ENCODE measurements at places on chromosomes 2 and 18.

- no peak overlapping the region for H3K27ac ChIP-seq
- H3K36me3 ChIP-seq: no peaks in the 10 kb centered on the region
- no peaks in the 10 kb centered on the region for H3K4me1 ChIP-seq
- H3K27me3 ChIP-seq: no peaks in the 10 kb centered on the region
- H3K4me3 ChIP-seq: no peak overlapping the region
These were observed 193.2 kb upstream of the TWIST2 start for GRCh38 chr2:238654479-238655197.

DNA sequence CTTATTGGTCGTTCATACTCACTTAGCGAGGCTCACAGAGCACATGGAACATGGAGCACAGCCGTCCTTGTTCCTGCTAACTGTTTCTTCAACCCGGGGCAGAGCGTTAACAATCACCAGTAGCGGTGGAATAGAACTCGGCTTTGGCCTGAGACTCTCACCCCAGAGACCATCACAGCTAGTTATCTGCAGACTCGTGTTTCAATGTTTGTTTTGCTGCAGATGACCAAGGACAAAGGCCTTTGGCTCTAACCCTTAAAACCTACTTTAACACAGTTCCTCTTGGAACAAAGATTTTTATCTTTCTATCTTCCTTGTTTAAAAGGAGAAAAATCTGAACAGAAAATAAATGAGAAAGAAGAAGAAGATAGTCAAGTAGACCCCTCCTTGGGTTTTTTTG lies 320.2 kb upstream of the UBE2E3 start:
- no peaks in the 10 kb centered on the region for H3K27me3 ChIP-seq
- no peak overlapping the region for H3K4me3 ChIP-seq
- H3K27ac ChIP-seq: no peak overlapping the region
- no peaks in the 10 kb centered on the region for H3K4me1 ChIP-seq
- no peak for DNase-seq
- H3K36me3 ChIP-seq: no peaks in the 10 kb centered on the region

DNA sequence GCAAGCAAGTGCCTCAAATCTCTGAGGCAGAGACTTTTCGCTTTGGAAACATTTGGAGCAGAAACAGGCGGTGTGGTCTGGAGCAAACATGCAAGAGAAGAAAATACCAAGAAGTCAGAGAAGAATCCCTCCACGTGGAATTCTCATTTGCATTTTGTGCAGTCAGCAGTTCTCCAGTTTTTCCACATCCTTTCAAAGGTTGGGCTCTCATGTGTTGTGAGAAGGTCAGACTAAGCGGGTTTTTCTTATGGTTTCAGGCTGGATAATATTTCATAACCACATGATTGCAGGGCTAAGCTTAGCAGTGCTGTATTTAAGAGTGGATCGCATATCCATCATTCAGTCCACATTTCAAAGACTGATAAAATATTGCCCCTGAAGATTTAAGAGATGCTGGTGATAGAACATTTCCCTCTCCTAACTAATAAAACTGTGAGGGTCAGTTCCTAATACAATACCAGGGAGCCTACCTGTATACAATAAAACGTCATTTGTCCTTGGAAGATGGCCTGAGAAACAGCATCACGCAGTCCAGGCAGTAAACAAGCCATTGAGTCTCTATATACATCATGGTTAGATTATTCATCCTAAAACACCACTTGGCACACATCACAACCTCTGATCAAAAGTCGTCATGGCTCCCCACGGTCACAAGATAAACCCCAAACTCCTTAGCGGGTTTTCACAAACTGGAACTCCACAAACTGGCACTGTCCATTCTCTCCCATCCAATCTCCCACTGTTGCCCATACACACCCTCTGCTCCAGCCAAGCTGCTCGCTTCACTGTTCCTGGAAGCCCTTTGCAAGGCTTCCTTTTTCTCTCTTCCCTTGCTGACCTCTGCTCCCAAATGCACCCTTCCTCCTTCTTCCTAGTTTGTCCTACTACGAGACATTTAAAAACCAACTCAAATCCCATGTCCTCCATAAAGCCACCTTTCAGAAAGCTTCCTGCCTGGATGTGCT lies 31.5 kb downstream of the ANKRD44 start:
- H3K4me1 ChIP-seq: no peaks in the 10 kb centered on the region
- H3K4me3 ChIP-seq: no peak overlapping the region
- no peaks in the 10 kb centered on the region for H3K27me3 ChIP-seq
- DNase-seq: no peak
- no peaks in the 10 kb centered on the region for H3K36me3 ChIP-seq

GRCh38 chr18:48475635-48476549 lies 62.9 kb upstream of the CTIF start:
- H3K4me3 ChIP-seq: no peak overlapping the region
- no peaks in the 10 kb centered on the region for H3K27me3 ChIP-seq
- no peak overlapping the region for H3K27ac ChIP-seq
- H3K4me1 ChIP-seq: peaks cover 25% of the 10 kb centered on the region
- no peaks in the 10 kb centered on the region for H3K36me3 ChIP-seq

DNA sequence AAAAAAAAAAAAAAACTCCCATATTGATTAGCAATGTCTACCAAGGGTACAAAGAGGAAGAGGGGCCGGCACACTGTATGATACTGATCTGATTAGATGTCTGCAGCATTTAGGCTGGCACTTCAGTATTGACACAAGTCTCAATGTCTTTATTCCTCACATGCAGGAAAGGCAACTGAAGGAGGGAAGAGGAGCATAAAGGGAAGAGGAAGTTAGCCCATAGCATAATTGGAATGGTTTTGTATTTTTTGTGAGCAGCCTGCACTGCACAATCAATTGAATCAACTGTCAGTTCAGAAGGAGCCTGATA lies 79.0 kb downstream of the DNER start:
- H3K27me3 ChIP-seq: no peaks in the 10 kb centered on the region
- H3K27ac ChIP-seq: no peak overlapping the region
- H3K4me3 ChIP-seq: no peak overlapping the region

DNA sequence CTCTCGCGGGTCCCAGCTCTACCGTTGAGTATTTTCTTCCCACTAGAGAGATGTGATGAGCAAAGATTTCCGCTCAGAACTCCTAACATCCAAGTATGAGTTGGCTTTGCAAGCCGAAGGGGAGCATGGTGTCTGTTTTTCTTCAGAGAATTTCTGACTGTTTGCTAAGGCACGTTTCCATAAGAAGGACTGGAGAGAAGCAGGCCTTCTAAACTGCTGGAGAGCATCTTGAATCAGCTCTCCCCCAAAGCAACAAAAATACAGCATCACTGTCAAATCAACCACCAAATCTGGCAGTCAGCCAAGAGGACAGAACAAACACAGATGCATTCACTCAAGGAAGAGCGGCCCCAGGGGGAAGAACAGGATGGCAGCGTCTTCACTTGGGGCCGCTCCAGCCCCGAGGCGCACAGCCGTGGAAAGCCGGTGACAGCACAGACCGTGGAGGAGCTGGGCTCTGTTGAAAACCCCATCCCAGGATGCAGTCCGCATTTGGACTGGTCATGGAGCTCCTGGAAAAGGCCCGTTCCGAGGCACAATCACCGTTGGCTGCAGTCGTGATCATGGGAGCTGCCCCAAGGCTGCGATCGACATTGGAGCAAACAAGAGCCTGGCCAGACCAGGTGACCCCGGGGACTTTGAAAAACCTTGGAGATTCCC lies 101.4 kb downstream of the NFATC1 start:
- H3K4me3 ChIP-seq: no peak overlapping the region
- DNase-seq: no peak
- no peak overlapping the region for H3K27ac ChIP-seq
- no peaks in the 10 kb centered on the region for H3K36me3 ChIP-seq

- no peak overlapping the region for H3K27ac ChIP-seq
- H3K4me1 ChIP-seq: no peaks in the 10 kb centered on the region
- DNase-seq: no peak
These were observed 624.1 kb downstream of the CCDC85A start for GRCh38 chr2:56807861-56808260.

- no peak overlapping the region for H3K4me3 ChIP-seq
- no peak overlapping the region for H3K27ac ChIP-seq
These were observed 85.9 kb upstream of the RFX8 start for GRCh38 chr2:101560780-101561315.

DNA sequence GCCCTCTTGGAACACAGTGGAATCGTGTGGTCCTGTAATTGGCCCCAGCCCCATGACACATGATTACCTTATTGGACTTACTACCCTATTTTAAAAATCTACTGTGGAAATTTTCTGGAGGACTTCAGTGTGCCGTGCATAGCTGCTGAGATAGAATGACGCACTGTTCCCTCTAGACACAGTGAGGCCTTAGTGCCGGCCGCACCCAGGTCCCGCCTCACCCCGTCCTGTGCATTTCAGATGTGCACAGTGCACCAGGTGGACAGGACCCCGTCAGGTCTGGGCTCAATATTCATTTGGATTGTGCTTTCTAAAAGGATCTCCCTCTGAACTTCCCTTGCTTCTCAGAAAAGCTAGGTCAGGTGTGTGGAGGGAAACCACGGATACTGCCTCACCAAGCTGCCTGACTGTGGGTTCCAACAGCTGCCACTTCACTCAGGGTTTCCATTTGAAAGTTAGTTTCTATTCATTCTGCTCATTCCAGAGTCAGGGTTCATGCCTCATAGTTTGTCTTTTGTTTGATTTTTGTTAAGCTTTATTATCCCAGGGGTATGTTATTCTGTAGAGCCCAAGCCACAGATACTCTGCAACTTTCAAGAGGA lies 155.8 kb downstream of the PTGR3 start:
- no peaks in the 10 kb centered on the region for H3K27me3 ChIP-seq
- no peaks in the 10 kb centered on the region for H3K4me1 ChIP-seq
- no peak for DNase-seq
- H3K4me3 ChIP-seq: no peak overlapping the region
- H3K27ac ChIP-seq: no peak overlapping the region
- no peaks in the 10 kb centered on the region for H3K36me3 ChIP-seq

DNA sequence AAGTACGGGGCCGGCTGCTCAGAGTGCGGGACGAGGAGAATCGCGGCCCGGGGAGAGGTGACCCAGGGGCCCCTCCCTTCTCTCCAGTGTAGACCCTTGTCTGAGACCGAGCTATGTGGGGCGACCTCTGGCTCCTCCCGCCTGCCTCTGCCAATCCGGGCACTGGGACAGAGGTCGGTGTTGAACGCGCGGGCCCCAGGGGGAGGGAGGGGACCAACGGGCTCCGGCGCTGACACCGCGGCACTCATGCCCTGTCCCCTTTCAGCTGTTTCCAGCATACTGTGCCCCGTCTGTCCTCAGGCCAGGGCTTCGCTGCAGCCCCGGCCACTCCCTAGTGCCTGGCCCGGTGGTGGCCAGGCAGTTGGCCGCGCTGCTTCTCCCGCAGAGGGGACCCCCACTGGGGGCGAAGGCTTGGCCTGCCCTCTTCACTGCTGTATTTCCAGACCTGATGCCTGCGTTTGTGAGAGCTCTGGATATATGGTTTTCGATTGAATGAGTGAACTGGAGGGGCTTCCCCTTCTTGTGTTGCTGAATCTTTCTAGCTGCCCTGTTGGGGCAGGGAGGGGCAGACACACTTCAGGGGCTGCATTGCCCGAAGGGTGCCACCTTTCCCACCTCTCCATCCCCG lies 809 bp downstream of the DBI start:
- H3K4me3 ChIP-seq: peak overlapping the region; percentile 96
- peak overlapping the region; percentile 66 for H3K27ac ChIP-seq
- peak; percentile 50 for DNase-seq
- no peaks in the 10 kb centered on the region for H3K27me3 ChIP-seq

DNA sequence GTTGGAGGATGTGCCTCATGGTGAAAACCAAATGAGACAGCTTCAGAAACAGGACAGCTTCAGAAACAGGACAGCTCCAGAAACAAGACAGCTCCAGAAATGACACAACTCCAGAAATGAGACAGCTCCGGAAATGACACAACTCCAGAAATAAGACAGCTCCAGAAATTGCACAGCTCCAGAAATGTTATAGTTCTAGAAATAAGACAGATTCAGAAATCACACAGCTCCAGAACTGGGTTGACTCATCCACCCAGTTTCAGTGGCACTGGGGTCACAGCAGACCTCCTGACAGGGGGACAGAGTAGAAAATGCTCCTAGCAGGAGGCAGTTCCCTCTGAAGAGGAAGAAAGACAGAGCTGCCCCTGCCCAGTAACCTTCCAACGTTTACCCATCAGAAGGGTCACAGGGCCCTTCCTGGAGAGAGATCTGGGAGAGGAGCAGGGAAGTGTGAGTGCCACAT lies 26.9 kb upstream of the COL6A3 start:
- no peak overlapping the region for H3K27ac ChIP-seq
- no peaks in the 10 kb centered on the region for H3K36me3 ChIP-seq
- DNase-seq: no peak
- no peak overlapping the region for H3K4me3 ChIP-seq
- peaks cover 4% of the 10 kb centered on the region for H3K27me3 ChIP-seq

GRCh38 chr2:241788572-241788971 lies 11.9 kb downstream of the GAL3ST2 start:
- DNase-seq: no peak
- H3K36me3 ChIP-seq: no peaks in the 10 kb centered on the region
- no peaks in the 10 kb centered on the region for H3K4me1 ChIP-seq

DNA sequence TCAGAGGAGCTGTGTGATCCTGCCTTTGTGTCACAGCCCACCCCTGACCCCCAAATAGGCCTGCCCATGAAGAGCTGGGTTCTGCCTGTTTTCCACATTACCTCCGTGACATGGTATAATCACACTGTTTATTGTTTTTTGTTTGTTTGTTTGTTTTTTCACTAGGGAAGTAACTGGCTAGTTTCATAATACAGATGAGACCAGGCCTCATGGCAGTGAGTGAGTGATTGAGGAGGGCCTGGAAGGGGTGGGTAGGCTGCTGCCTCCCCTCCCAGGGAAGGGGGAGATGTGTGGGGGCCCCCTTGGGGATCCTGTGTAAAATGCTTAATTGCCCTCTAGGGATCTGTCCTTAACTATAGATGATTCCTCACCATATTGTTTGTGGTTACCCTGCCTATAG lies 190.5 kb downstream of the LDLRAD4 start:
- no peaks in the 10 kb centered on the region for H3K4me1 ChIP-seq
- DNase-seq: no peak
- H3K36me3 ChIP-seq: no peaks in the 10 kb centered on the region
- H3K27me3 ChIP-seq: no peaks in the 10 kb centered on the region

DNA sequence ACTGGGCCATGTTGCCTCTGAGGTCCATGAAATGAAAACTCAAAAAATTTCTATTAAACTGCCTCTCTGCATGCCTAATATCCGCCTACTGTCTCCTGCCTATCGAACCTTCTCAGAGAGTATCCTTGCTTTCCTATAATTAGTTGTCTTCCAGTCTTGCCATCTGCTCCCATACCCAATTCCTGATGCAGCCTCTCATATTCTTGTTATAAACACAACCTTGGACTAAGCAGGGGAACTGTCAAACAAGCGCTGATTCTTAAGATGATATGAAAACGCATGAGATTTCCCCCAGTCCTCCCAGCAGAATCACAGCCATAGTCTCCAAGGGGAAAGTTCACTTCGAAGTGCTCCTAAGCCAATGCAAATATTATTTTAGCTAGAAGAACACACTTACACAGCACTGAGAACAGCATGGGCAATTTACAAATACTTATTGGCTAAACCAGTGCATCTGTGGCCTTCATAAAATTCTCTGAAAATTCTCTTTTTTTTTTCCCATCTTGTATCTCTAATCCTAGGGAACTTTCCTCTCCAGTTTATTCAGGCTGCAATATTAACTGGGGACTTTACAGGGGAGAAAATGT lies 471.6 kb downstream of the MBD2 start:
- H3K4me3 ChIP-seq: no peak overlapping the region
- DNase-seq: no peak
- no peaks in the 10 kb centered on the region for H3K4me1 ChIP-seq
- H3K27me3 ChIP-seq: no peaks in the 10 kb centered on the region

GRCh38 chr18:50832754-50833153 lies 12.9 kb upstream of the MRO start:
- no peak overlapping the region for H3K4me3 ChIP-seq
- H3K36me3 ChIP-seq: no peaks in the 10 kb centered on the region
- H3K4me1 ChIP-seq: peaks cover 12% of the 10 kb centered on the region
- no peaks in the 10 kb centered on the region for H3K27me3 ChIP-seq

Data from MM.1S (cell line).